ENCODE measurements at places on chromosomes 3 and 15.

- no peak for DNase-seq
These were observed 9.8 kb downstream of the LARS2 start for GRCh38 chr3:45398178-45398577.

- no peak for DNase-seq
These were observed 123.6 kb upstream of the CD96 start for GRCh38 chr3:111418391-111418790.

DNA sequence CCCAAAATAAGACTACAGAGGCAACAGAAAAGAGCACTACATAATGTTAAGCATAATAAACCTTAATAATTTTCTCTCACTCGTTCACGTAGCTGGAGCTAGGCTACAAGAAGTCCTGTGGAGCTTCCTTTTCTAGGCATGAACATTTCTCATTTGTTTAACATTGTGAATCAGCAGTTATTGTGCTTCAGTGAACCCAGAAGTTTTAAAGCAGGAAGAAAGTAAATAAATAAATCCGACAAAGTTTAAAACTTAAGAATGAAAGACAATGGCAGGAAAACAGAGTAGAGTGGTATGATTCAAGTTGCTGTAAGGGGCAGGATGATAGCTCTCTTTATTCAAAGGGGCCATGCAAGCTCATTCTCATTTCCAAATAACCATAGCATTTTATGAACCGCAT lies 191.8 kb downstream of the LSAMP start:
- no peak for DNase-seq

- no peak for DNase-seq
These were observed 108.7 kb upstream of the TSPAN3 start for GRCh38 chr15:77179541-77179998.

DNA sequence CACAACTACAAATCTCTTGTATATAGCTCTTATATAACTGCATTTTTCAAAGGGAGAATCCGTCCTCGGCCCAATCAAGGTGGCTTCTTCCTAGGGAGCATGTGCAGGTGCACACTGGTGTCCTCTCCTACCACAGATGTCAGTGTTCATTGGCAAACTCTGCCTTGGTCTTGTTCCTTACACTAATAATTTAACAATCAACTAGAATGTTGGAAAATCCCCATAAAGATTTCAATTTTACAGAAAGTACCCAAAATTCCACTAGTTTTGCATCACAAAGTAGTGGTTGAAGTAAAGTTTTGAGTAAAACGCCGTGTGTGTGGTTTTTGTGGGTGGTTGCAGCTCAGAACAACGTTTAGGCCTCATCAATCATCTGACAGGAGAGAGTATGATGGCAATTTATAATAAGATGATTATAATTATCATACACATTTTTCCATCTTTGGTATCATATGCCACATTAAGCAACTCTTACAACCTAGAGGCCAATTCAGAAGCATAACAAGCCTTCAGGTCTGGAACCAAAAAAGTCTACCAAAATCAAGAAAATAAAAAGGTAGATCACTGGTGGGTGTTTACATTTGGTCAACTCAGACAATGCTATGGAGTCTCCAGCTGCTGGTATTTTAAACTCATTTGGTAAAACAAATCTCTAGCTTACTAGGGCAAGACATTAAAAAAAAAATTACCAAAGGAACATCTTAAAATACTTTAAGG lies 128.9 kb upstream of the BHLHE40 start:
- DNase-seq: no peak

GRCh38 chr3:197430934-197431333 lies 124.8 kb downstream of the BDH1 start:
- no peak for DNase-seq

DNA sequence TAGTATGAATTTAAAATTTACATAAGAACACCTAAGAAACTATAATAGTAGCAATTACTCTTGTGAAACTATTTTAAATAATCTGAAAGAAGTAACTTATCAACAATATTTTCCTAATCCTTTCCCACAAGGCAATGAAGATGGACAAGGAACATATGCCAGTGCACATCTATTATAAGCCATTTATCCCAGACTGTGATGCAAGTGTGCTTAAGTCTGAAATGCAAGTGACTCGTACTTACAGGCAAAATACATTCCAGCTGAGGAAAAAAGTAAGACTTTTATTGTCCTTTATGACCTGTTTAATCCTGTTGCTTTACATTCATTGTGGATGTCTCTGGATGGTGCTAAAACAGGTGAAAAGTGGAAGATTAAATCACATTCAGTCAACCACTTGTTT lies 709.4 kb downstream of the ZNF385D start:
- no peak for DNase-seq

- DNase-seq: no peak
These were observed 488.3 kb upstream of the ALCAM start for GRCh38 chr3:104878395-104878794.

GRCh38 chr15:42704492-42704926 lies 32.4 kb downstream of the CDAN1 start:
- peak; percentile 26 for DNase-seq

DNA sequence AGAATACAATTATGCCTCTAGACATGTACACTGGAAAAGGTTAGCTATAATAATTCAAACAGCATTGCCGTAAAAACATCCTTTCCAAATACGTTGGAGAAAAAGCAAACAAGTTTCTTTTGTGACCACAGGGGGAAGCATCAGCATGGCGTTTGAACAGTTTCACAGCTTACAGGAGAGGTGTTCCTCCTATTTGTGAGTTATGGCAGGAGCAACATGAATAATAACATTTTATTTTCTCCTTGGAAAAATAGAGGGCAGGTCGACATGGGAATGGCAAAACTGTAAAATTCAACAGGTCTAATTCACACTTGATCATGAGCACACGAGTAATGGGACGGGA lies 39.7 kb upstream of the GADL1 start:
- no peak for DNase-seq

- DNase-seq: no peak
These were observed 23.8 kb upstream of the SH3BP5 start for GRCh38 chr3:15356176-15356575.

- DNase-seq: no peak
These were observed 300.5 kb upstream of the MDFIC2 start for GRCh38 chr3:70612920-70613319.

GRCh38 chr15:58746174-58746573 lies 3.3 kb downstream of the ADAM10 start:
- DNase-seq: no peak

GRCh38 chr15:84684092-84684491 lies 26.1 kb upstream of the NMB start:
- DNase-seq: no peak

DNA sequence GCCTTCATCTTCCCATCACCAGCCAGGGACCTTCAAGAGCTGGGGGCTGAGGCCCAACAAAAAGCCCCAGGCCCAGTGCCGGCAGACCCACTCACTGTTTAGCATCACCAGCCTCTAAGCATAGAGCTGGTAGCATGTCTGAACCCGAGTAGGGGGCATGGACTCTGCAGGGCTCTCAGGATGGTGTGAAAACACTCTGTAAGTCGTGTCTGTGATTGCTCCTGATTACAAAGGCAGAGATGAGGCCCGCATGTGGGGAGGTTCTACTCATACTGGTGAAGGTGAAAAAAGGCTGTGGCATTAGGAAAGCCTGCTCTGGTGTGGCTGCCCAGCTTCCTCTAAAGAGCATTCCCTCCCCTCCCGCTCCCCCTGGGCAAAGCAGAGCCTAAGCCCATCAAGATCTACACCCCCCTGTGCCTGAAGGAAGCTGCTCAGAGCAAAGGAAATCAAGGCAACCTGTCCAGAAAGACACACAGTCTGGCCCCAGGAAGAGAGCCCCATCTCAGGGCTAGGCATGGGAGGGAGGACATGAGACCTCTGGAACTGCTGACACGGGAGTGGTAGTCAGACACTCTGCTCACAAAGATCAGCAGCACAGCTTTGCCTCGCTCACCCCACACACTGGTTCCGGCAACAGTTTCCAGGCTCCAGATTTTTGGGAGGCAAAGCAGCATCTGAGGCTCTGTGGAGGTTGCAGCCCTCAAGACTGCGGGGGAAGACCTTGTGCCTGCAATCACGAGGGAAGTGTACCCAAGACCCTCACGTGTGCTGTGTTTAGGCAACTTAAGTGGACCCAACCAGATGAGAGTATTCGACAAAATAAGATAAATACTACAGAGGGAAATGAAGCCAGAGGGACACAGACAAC lies 36.7 kb downstream of the CCDC12 start:
- DNase-seq: no peak

GRCh38 chr15:47304656-47305055 lies 412.6 kb upstream of the SEMA6D start:
- no peak for DNase-seq

GRCh38 chr3:108459225-108459624 lies 51.2 kb downstream of the MYH15 start:
- no peak for DNase-seq

DNA sequence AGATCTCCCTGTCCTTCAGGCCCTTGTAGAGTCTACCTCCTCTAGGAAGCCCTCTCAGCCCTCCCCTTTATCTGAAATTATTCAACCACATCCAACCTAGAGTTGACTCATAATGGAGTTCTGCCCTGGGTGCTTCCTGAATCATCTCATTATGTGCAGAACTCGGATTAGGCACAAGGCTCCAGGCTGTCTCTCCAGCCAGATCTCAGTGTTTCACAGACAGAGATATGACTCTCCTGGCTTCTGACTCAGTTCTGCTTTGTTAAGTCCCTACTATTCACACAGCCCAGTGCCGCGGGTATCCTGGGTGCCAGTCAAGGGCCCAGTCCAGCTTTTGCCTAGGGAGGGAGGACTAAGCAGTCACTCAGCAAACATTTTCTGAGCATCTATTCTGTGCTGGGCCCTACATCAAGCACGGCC lies 9.3 kb downstream of the STRA6 start:
- DNase-seq: no peak

DNA sequence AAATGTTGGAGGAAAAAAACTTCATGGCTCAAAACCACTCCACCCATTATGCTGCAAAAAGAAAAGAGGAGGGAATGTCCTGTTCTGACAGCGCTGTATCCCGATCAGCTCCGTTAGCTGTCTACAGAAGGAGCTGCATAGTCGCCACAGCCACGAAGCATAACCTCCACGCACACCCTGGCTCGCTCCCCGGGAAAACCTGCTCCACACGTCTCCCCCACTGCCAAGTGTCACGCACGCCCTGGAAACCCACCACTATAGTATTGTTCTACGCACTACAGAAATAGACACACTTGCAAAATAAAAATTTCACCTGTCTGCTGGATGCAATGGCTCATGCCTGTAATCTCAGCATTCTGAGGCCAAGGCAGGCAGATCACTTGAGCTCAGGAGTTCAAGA lies 55.8 kb downstream of the TBC1D2B start:
- no peak for DNase-seq

DNA sequence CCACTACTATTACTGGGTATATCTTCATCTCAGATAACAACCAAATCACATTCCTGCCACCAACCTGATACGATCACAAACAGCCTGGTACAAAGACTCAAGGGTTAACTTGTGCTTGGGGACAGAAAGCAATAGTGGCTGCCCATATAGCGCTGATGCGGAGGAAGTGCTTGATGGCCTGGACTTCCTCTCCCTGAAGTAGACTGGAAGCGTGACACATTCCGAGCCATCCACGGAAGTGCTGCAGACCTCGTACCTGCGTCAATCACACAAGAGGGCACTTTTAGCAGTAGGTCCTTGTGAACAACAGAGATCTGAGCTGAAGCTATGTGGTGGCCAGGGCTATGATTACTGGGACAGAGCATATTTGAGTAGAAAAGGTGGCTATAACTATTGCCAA lies 17.3 kb upstream of the C3orf62 start:
- DNase-seq: no peak

- DNase-seq: no peak
These were observed 12.7 kb upstream of the ACTC1 start for GRCh38 chr15:34808016-34808415.

- no peak for DNase-seq
These were observed 17.1 kb upstream of the SNX22 start for GRCh38 chr15:64134345-64134829.

GRCh38 chr3:58333206-58334012 lies 717 bp downstream of the PXK start:
- no peak for DNase-seq

DNA sequence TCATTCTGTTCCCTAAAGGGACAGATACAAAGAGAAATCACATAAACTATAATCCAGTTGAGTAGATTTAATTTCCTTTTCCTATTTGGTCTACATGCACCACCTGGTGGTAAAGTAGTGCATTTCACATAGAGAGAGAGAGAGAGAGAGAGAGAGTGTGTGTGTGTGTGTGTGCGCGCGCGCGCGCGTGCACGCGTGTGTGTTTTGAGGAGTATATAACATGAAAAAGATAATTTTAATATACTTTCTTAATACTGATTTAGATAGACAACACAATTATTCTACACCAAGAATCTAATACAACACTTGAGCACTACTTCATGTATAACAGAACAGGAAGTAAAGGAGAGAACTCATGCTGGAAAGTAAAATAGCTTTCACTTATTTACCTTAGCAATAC lies 1.1 kb upstream of the FGF7 start:
- DNase-seq: no peak

GRCh38 chr3:157347577-157348303 lies 88.9 kb upstream of the PTX3 start:
- no peak for DNase-seq

GRCh38 chr3:49412632-49413337 lies 562 bp downstream of the TCTA start:
- no peak for DNase-seq

GRCh38 chr3:35932995-35933394 lies 293.7 kb downstream of the ARPP21 start:
- no peak for DNase-seq

GRCh38 chr3:5009506-5010109 lies 30.4 kb downstream of the BHLHE40 start:
- DNase-seq: no peak

- DNase-seq: no peak
These were observed 15.6 kb upstream of the RAP2B start for GRCh38 chr3:153146191-153147053.

- DNase-seq: no peak
These were observed 7.8 kb upstream of the C3orf52 start for GRCh38 chr3:112078125-112079083.

DNA sequence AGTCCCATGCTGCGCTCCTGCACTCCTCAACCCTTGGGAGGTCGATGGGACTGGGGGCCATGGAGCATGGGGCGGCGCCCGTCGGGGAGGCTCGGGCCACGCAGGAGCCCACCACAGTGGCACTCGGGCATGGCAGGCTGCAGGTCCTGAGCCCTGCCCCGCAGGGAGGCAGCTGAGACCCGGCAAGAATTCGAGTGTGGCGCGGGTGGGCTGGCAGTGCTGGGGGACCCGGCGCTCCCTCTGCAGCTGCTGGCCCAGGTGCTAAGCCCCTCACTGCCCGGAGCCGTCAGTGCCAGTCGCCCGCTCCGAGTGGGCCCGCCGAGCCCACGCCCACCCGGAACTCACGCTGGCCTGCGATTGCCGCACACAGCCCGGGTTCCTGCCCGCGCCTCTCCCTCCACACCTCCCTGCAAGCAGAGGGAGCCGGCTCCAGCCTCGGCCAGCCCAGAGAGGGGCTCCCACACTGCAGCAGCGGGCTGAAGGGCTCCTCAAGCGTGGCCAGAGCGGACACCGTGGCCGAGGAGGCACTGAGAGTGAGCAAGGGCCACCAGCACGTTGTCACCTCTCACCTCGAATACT lies 200.3 kb downstream of the ROBO2 start:
- DNase-seq: no peak

- no peak for DNase-seq
These were observed 98.3 kb upstream of the ABI3BP start for GRCh38 chr3:101091489-101091888.
